ENCODE measurements at places on chromosomes 6 and 20. TPM values are rescaled to one million over a fixed set of nuclear protein-coding genes. Genes with fewer than 3 reads are reported as not detected.

ZSCAN23 gene
- total RNA-seq = 1.6 TPM

TINAG gene
- 0.70 TPM for total RNA-seq

PHACTR2 gene
- total RNA-seq = 59.3 TPM

KHDC1 gene
- 1.1 TPM for total RNA-seq

UNC5CL gene
- total RNA-seq = 1.0 TPM

POLR1H gene
- 15.5 TPM for total RNA-seq

ENPP3 gene
- total RNA-seq = 0.16 TPM

PRDM1 gene
- 2.0 TPM for total RNA-seq

DNA sequence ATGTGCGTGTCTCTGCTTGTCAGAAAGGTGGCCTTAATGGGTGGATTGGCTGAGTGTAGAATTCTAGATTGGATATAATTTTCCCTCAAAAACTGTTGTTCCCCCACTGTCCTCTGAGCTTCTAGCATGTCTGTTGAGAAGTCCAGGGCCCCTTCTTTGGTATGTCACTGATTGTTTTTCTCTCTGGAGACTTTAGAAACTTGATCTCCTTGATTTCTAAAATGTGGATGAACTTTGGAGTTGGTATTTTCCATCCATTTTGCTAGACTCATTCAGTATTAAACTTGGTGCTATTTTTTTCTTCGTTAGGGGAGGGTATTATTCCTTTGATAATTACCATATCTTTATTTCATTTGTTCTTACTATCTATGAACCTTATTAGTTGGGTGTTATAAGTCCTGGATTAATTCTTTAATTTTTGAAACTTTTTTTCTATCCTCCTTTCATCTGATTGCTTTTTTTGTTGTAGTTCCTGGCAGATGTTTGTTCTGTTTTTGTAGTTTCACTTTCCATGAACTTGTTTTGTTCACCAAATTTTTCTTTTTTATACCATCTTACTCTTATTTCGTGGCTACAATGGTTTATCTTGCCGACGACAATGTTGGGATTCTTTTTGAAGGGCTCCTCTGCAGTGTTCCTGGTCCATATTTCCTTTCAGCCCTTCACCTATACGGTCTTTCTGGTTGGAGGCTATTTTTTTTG lies 68.4 kb downstream of the ARID1B start:
- no peak for DNase-seq

DNA sequence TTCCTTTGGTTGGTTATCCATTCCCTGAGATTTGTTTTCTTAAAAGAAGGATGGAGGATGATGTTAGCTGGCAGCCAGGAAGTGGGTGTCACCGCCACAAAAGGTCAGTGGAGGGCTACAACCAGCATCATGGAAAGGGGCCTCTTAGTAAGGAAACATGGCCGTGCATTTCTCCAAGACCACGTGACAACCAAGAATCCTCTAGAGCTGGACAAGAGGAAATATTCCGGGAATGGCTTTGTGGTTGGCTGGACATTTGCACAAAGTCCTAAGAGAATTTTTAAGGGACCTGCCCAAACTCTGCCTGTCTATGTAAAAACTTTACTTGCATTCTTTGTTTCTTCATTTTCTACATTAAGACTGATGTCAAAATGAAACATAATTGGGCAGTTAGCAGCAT lies 399.9 kb upstream of the MARCKS start:
- no peak for DNase-seq

GRCh38 chr20:31547720-31548298 lies 33.6 kb downstream of the HM13 start:
- no peak for DNase-seq

- no peak for DNase-seq
Measured at GRCh38 chr6:168647271-168647670, 206.3 kb downstream of the SMOC2 start.

GRCh38 chr6:68279793-68280557 lies 355.1 kb upstream of the ADGRB3 start:
- DNase-seq = no peak

DNA sequence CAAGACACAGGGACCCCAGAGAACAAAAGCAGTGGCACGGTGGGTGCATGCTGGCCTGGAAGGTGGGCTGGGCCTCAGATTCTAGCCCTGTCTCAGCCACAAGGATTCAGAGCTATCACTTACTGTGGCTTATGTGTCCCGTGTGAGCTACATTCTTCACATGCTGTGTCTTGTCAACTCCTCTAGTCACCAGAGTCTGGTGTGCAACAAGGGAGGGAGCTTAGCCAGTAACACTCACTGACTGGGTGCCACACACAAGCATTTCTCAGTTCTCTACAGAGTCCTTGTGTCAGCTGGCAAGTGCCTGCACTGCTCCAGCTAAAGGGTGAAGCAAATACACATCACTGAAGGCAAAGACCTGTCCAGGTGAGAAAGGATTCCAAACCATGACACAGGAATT lies 186.9 kb upstream of the CDYL start:
- no peak for DNase-seq

- no peak for DNase-seq
Measured at GRCh38 chr6:79094938-79095337, 16.9 kb upstream of the PHIP start.

GRCh38 chr6:106226676-106227075 lies 98.9 kb downstream of the ATG5 start:
- no peak for DNase-seq

GRCh38 chr20:32796383-32796948 lies 23.3 kb upstream of the MAPRE1 start:
- DNase-seq = no peak

GRCh38 chr6:113626475-113626874 lies 230.7 kb upstream of the MARCKS start:
- no peak for DNase-seq

GRCh38 chr6:107082045-107082444 lies 33.3 kb downstream of the BEND3 start:
- DNase-seq = no peak

- DNase-seq = no peak
Measured at GRCh38 chr6:108142240-108142639, 23.6 kb upstream of the NR2E1 start.

DNA sequence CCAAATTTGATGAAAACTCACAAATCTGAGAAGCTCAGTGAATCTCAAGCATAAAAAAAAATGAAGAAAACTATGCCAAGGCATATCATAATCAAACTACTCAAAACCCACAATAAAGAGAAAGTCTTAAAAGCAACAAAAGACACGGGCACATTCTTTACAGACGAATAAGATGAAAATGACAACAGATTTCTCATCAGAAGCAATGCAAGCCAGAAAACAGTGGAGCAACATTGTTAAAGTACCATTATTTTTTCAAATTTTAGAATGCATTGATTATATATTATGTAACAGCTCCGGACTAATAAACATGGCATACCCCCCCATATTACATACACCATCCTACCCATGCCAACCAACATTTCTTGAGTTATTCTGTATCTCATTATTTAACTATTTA lies 55.3 kb upstream of the INSM1 start:
- no peak for DNase-seq

- DNase-seq = no peak
Measured at GRCh38 chr20:32707691-32708581, 34.2 kb upstream of the C20orf203 start.

DNA sequence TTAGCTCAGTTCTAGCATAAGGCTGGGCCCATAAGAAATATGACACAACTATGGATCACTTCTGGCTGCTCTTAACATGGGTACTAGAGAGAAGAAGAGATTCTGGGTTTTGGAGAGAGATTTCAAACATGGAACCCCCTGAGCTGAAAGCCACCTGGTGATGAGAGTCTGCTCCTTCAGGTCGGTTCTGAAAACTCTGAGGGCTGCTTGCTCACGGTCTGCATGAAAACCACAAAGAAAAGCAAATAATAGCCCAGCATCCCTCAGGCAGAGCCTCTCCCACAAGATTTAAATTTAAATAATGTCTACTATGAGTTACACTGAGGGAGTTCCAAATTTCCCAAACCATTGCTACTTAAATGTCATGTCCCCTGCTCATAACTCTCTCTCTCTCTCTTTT lies 301.5 kb downstream of the BMP7 start:
- DNase-seq = no peak

- DNase-seq = no peak
Measured at GRCh38 chr6:47029865-47030561, 12.1 kb downstream of the ADGRF1 start.

GRCh38 chr6:14721103-14721758 lies 524.6 kb upstream of the JARID2 start:
- no peak for DNase-seq

DNA sequence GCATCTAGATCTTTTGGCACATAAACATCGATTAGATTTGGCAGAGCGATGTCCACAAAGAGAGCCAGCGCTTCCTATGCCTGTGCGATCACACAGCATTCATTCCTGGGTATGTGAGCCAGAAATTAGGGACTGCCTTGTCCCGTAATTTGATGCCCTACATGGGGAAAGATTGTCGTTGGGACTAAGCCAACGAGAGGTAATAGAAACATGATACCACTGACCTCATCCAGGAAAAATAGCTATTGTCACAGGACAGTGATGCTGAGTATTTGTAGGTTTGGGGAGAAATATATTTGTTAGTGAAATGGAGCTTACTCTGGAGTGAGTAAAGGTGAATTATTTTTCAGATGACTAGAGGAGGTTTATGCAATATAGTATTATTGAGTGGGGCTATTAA lies 154.0 kb downstream of the TSHZ2 start:
- no peak for DNase-seq

GRCh38 chr20:31845300-31845863 lies at the start of gene FOXS1:
Gene FOXS1 (minus strand): TSS chr20:31845604. CDS start chr20:31845542, 62 bp downstream.
- DNase-seq = peak; percentile 84

- DNase-seq = peak; percentile 99
Measured at GRCh38 chr6:30616811-30617564, at the start of gene PPP1R10. Gene PPP1R10 (minus strand): TSS chr6:30617243. CDS start chr6:30609944, 7,299 bp downstream.

- peak; percentile 96 for DNase-seq
Measured at GRCh38 chr6:34888874-34889555, at the start of gene ANKS1A. Gene ANKS1A (plus strand): TSS chr6:34889255. CDS start chr6:34889403, 148 bp downstream.

DNA sequence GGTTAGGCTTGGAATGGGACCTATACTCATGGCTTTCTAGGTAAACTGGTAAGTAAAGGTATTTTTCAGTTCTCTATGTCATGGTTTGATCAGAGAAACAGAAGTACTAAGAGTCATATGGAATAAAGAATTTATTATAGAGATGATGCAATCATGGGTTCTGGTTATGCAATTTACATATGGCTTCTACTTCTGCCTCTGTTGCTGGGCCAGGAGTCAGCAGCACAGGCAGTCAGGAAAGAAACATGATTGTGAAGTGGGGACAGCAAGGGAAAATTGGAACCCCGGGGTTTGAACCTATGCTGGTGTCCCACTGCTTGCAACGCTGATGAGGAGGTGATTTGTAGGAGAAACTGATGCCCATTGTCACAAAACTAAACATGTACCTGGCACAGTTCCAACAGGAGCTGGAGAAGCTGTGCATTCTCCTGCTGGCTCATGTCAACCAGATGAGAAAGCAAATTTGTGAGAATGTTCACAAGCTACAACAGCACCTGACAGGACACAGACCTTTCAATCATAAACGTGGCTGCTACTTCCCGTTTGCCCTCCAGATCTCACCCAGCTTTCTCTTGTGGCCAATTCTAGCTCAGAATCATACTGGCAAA lies 887.1 kb downstream of the TFAP2A start:
- no peak for DNase-seq

DNA sequence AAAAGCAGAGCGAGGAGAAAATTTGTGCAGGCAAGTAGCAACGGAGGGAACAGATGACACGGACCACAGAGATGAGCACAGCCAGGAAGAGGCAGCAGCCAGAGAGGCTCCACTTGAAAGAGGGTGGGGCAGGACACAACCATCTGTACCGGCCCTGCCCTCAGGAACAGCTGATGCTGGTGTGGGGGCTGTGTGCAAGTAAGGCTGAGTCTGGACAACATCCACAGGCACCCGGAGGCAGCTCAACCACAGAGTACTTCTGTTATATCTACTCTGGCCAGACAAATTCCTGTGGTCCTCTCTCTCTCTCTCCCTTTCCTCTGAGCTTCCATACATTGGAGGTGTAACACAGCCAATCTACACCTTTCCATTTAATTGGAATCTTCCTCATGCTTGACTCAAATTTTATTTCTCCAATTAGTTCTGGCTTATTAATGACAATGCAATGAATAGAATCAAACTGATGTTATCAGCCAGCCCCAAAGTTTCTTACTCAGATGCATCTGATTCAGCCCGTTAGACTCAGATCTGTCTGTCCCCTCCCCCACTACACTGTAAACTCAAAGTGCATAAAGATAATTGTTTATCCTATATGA lies 24.9 kb downstream of the KIF13A start:
- DNase-seq = peak; percentile 90
